Mammary epithelial cell (primary cell): ENCODE measurements at places on chromosomes 7 and 10.

DNA sequence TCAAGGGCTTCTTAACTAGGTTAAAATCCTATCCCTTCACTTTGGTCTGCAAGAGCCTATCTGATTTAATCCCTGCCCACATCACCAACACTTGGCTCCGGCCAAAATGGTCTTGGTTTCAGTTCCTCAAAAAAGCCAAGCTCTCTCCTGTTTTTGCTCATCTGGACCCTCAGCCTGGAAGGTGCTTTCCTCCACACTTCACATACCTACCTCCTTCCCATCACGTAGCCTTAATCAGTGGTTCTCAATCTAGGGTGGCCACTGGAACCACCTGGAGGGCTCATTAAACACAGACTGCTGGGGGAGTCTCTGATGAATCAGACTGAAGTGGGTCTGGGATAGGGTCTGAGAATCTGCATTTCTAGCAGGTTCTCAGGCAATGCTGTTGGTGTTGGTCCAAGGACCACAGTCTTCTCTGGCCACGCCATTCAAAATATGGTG, 227.0 kb upstream of the AOAH start:
- no peak for DNase-seq

DNA sequence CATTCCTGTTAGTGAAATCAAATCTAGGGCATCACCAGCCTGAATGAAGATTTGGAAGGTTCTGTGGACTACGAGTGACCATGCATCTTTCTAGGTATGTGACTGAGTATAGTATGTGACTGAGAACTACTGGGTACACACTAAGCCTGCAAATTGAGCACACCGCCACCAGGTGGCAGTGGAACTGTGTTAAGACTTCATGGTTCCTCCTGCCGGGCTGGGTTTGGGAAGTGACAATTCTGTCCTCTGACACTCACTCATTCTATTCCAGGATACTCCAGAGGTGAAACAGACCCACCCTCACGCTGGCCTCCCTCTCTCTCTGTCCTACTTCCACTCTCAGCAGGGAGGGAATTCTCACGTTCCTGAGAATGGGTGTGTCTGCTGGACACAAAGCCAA, 84.0 kb upstream of the TMEM248 start:
- DNase-seq: peak; percentile 21

GRCh38 chr7:44665531-44666213, 59.2 kb downstream of the OGDH start:
- peak; percentile 39 for DNase-seq

DNA sequence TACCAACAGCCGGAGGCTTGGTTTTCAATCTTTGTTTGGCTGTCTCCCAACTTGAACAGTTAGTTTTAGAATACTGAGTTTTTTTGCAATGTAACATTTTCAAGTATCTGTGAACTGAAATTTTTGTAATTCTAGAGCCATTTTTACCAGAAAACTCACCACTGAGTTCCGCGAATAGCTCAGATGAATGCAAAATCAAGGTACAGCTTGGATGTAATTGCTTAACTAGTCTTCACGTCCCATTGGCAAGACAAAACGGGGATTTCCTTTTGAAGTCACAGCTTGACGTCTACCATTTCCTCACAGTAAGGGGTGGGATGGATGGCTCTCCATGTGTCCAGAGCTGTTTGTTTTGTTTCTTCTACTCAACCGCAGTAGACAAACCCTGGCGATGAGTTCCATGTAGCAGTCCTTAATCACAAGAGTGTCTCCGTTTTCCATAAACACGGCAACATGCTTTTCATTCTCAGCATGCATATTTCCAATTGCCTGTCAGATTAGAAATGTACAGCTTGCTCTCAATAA, 55.8 kb upstream of the FGFR2 start:
- DNase-seq: no peak

GRCh38 chr10:80609331-80609730, 71.6 kb downstream of the SH2D4B start:
- no peak for DNase-seq

DNA sequence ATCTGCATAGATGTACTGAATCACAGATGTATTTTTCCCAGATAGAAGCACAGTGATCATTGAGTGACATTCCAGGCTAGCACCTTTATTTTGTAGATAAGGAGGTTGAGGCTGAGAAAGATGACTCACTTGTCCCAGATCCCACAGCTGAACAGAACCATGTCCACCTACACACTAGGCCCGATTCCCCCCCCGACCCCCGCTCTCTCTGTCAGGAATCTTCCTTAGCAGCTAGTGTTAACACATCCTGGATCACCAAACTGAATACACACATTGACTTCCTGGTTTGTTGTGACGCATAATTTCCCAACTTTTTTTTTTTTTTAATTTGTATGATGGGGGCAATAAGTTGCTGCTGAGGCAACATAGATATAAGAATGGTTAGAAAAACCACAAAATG, 5.2 kb downstream of the SFMBT2 start:
- no peak for DNase-seq

GRCh38 chr7:128672927-128673517, 930 bp downstream of the GARIN1A start:
- DNase-seq: no peak

- peak; percentile 35 for DNase-seq
These were observed 57.1 kb downstream of the PLPP4 start for GRCh38 chr10:120514035-120514620.

DNA sequence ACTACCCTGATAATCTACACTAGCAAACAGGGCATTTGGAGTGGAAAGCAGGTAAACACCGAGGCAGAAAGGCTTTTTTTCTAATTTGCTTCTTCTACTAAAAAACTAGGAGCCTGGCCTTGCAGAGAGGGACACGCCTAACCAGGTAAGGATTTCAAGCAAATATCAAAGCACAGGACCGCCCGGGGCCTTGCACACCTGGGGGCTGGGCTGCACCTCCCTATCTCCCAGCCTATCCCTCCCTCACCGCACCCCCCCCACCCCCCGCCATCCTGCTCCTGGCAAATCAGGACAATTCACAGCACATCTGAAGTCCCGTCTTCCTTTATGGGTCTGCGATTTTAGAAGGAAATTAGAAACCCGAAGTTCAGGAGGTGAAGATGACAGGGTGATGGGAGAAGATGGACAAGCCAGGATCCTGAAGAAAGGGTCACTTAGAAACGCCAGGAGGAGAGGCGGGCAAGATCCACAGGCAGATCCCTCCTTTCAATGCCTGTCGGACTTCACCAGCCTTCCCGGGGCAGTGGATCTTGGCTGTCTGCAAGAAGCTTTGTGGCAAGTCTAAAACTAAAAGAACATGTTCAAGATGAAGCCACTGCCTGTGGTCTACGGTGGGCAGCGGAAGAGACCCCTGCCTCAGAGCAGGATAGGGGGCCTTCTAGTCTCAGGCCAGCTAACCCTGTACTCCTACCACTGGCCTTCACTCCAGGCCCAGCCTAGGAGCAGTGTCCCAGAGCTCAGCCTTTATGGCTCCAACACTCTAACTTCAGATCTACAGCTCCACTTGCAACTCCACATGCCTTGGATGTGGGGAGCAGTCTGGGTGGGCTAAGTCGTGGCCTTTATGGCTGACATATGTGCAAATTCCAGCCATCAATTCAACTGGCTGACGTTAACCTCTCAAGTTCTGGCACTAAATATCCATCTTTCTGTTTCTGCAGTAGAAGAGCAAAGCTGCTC, 43.9 kb downstream of the TNS3 start:
- DNase-seq: no peak

DNA sequence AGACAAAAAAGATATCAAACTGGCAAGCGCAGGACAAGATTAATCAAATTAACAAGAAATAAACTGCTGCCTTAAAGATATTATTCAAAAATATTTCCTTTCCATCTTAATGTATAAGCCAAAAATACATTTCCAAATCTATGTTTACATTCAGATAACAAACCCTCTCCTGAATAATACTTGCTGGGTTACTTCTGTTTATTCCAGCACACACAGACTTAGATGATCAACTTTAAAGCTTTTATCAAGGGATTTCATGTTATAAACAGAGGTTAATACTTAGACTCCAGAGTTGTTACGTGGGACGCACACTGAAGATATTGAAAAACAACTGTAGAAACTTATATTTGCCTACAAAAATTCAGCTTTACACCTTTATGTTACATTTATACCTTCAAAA, 33.6 kb downstream of the LMOD2 start:
- no peak for DNase-seq

DNA sequence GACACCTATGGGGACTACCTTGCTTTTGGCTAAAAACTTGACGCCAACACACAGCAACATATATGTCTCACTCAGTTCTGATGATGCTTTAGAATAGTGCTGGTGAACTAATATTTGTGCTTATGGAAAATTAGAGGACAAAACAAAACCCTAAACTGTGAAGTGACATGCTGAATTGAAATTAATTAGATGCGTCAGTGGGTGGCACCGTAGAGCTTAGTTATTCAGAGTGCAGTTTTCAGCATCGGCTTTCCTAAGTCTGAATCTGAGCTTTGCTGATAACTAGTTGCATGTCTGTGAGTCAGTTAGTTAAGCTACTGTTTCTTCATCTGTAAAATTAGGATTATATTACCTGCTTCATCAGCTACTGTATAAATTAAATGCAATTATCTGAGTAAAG, 245.0 kb upstream of the SORCS1 start:
- DNase-seq: peak; percentile 14

DNA sequence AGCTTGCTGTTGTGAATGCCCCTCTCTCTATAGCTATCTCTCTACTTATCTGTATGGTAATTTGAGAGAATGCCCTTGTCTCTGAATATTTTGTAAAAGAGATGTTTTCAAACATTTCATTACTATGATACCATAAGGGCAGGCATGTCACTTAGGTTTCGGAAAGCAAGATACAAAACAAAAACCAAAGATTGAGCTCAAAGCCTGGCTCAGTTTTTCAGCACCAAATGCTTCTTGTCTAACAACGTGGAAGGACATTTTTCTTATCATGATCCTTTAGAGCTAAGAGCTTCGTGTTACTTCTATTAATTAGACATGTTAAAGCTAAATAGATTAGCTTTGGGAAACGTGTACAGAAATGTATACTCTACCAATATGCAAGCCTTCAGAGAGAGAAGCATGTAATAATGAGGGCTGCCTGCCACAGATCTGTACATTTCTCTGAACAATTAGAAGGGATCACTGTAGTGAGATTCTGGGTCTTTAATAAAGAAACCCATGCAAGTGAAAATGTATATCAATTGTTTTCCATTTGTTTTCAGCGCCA, 148.9 kb downstream of the ARID5B start:
- DNase-seq: no peak
